ENCODE measurements at places on chromosomes 13 and 19.

- DNase-seq = no peak
Observed at GRCh38 chr13:74061926-74062595, 72.1 kb downstream of the KLF12 start.

DNA sequence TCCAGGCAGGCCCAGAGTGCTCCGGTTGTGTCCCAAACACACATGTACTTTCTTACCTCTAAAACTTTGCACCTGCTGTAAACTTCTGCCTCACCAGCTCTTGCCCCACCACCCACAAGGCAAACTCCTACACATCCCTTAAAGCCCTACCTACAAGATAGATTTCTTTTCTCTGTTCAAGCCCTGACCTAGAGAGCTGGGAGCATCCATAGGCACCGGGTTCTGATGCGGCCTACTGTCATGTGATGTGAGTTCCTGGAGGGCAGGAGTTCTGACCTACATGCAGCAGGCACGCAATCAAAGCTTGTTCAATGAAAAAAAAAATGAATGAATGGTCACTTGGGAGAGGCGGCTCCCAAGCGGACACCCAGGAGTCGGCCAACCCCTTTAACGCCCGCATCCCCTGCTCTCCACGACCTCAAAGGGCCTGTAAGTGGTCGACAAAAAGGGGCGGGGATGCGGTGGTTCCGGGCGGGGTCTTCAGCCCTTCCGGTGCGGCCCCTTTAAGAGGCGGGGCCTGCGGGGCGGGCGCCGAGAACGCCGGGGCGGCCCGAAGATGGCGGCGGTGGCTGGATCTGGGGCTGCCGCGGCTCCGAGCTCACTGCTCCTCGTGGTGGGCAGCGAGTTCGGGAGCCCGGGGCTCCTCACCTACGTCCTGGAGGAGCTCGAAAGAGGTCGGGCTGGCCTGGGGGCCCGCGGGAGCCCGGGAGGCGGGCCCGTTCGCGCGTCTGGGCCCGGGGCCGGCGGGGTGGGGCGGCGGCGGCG is at the start of gene MAP1S:
Gene MAP1S (plus strand): TSS at position 534 of the 765 bp plus-strand sequence. CDS start 23 bp downstream, at position 557.
- peak; percentile 54 for DNase-seq

- no peak for DNase-seq
Observed at GRCh38 chr13:60143775-60144174, 20.0 kb downstream of the DIAPH3 start.

DNA sequence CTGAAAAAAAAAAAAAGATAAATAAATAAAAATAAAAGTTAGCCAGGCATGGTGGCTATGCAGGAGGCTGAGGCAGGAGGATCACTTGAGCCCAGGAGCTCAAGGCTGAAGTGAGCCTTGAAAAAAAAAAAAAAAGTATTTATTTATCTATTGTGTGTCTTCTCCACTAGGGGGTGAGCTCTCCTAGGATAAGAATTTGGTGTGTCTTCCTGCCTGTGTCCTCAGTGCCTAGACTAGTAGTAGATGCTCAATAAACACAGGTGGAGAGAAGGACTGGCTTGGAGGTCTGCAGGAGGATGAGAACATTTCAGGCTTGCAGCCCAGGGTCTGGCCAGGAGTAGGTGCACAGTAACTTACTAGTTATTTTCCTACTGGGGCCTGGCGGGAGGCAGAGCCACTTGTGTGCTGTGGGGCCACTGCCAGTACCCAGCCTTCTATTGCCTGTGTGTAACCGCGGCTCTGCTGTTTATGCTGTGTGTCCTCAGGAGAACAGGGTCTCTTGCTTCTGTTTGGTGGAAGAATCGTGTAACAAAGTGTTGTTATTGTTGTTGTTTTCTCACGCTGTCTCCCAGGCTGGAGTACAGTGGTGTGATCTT is 5.4 kb downstream of the LMTK3 start:
- DNase-seq = peak; percentile 84

- DNase-seq = no peak
Observed at GRCh38 chr13:100535426-100536135, 53.0 kb downstream of the GGACT start.

GRCh38 chr13:75705395-75705794 is 69.3 kb downstream of the LMO7 start:
- DNase-seq = peak; percentile 50

- DNase-seq = no peak
Observed at GRCh38 chr13:100490692-100491091, 97.9 kb downstream of the GGACT start.

GRCh38 chr13:31909864-31910551 is 121.6 kb upstream of the FRY start:
- DNase-seq = peak; percentile 47

GRCh38 chr19:5910638-5910907 is 3.5 kb upstream of the CAPS start:
- no peak for DNase-seq

- no peak for DNase-seq
Observed at GRCh38 chr13:52961256-52961910, 67.2 kb upstream of the OLFM4 start.

DNA sequence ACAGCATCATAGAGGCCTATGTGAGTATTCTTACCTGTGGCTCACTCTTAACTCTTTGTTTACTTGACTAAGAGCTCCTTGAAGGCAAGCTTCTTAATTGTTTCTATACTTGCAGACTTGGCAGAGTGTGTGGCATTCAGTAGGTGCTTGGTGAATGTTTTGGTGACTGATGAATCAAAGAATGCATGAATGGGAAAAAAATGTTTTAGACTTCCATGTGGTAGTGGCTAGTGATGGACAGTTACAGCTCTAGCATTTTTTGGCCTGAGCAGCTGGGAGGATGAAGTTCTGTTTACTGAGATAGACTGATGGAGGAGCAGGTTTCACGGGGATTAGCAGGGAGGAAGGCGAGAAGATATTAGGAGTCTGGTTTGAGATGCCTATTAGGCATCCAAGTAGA is 13.6 kb downstream of the HAS1 start:
- no peak for DNase-seq

DNA sequence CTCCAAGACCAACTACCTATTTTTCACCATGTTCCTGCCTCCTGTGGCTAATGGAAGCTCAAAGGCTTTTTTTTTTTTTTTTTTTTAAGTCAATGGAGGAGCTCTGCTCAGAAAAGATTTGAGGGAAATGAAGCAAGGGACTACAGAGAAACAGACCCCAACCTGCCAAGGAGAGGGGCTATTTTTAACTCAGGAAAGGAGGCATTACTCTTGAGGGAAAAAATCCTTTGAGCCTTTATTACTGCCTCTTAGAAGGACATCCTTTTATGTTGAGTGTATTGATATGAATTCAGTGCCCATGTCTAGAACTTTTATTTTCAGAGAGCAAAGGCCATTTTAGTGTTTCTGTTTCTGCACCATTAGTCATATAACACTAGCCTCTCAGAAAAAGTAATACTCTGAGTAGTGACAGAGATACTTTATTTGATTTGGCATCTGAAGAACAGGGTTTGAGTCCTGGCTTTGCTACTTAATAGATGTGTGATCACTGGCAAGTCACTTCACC is 68.1 kb upstream of the PCDH8 start:
- no peak for DNase-seq

- no peak for DNase-seq
Observed at GRCh38 chr13:96988441-96988840, 5.8 kb downstream of the OXGR1 start.

DNA sequence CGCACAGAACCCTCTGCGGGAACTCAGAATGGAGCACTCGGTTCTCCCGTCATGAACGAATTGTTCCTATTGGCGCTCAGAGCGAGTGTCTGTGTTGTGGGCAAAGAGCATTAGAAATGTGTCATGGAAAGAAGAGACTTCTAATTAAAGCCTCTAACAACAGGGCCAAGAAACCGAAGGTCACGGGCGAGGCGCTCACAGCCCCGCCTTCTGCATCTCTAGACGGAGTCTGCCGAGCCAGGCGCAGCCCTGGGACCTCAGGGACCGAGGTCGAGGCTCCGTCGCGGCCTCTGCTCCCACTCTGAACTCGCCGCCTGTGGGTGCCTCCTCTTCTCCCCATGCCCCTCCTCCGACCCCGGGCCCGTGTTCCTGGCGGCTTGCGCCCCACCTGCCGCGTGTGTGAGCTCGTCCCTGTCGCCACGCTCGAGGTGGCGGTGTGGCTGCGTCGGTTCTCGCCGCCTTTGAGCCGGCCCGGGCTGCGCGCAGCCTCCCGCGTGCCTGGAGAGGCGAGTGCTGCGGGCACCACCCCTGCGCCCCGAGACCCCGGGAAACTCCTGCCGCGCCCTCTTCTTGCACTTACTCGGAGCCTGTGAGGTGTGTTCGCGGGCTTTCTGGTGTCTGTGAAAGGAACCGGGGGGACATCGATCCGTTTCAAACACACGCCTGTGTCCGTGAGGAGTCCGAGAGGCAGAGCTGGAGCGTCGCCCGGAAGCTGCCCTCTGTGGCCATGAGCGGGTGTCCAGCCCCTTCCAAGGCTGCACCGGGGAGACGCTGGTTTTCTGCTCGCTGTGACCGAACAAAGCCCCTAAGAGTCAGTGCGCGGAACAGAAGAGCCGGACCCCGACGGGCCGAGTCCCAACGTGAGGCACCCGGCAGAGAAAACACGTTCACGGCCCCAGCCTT is 45.4 kb upstream of the SPACA7 start:
- DNase-seq = no peak

DNA sequence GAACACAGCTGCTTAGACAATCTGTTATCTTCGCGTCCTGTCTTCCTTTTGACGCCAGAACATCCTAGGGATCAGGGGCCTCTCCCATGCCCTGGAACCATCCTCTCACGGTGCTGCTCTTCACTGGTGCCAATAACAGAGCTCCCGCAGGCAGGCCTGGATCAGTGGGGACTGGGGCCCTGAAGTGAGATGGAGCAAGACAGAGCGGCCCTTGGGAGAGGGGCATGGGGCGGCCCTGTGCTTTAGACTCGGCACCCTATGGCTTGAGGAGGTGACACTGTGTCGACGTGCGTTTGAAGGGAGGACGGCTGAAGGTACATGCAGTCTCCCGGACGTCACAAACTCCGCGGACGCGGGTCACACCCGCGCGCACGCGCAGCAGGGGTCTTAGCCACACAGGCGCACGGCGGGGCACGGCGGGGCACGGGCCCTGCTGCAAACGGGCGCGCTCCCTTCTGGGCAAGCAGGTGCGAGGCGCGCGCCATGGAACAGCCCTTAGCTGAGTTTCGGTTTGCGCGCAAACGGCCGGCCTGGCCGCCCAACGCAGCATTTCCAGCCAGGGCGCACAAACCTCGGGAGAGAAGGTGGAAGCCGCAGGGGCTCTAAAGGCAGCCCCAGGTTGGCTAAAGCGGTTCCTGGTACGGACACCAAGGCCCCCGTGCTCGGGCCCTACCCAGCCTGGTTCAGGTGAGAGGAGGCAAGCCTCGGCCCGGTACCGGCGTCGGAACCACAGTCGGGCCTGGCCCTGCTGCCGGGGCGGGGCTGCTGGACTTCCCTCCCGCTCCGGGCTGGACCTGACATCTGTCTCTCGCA is 16.5 kb upstream of the RNF17 start:
- peak; percentile 41 for DNase-seq

DNA sequence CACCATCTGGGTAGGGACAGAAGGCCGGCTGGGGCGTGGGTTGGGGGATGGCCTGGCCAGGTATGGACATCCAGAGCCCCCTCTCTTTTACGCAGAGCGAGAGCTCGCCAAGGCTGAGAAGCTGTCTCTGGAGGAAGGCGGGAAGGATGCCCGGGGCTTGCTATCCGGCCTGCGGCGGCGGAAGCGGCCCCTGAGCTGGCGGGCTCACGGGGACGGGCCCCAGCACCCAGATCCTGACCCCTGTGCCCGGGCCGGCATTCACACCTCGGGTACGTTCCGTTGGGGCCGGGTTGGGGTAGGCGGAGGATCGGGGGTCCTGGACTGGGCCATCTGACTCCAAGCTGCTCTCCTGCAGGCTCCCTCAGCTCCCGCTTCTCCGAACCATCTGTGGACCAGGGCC is 8.7 kb upstream of the SCN1B start:
- no peak for DNase-seq

DNA sequence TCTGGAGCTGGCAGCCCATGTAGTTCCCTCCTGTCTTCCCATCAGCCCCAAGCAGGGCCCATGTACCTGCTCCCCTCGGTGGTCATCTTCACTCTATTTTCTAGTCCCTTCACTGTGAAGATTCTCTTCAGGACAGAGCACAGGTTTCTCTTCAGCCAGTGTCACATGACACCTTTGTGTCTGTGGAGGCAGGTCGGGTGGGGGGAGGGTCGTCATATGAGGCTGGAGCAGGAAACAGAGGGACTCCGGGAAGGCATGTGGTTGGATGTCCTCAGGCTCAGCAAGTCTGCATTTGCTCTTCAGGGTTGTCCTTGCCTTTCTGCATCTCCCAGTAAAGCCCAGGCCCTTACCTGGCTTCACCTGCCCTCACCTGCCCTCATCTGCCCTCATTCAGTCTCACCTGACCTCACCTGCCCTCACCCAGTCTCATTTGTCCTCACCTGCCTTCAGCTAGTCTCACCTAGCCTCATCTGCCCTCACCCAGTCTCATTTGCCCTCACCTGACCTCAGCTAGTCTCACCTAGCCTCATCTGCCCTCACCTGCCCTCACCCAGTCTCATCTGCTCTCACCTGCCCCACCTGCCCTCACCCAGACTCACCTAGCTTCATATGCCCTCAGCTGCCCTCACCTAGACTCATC is 120.3 kb downstream of the ZDHHC20 start:
- DNase-seq = no peak

DNA sequence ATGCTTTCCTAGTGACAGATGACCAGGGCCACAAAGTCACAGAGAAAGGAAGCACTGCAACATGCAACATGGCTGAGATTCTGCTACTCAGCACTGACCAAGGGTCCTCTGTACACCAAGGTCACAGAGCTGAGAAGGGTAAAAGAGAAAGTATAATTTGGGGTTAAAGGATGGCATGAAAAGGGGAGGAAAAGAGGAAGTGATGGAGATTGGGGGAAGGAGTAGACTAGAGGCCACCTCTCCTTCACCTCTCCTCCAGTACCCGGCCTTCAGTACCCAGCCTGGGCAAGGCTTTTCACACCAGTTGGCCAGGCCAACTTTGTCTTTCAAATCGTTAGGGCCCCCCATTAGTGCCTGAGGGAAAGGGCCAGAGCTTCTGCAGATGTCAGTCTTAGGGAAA is 6.3 kb upstream of the RPS19 start:
- DNase-seq = no peak

- no peak for DNase-seq
Observed at GRCh38 chr13:111153977-111154332, 38.8 kb downstream of the ARHGEF7 start.

GRCh38 chr19:29271911-29272310 is 59.0 kb upstream of the UQCRFS1 start:
- DNase-seq = no peak

GRCh38 chr13:23231241-23231640 is 50.5 kb downstream of the SGCG start:
- DNase-seq = no peak

- no peak for DNase-seq
Observed at GRCh38 chr19:44851427-44851826, 5.3 kb downstream of the NECTIN2 start.

GRCh38 chr19:30690935-30691818 is 319.0 kb downstream of the ZNF536 start:
- DNase-seq = no peak

GRCh38 chr19:33393286-33394005 is 19.9 kb downstream of the CEBPG start:
- no peak for DNase-seq

DNA sequence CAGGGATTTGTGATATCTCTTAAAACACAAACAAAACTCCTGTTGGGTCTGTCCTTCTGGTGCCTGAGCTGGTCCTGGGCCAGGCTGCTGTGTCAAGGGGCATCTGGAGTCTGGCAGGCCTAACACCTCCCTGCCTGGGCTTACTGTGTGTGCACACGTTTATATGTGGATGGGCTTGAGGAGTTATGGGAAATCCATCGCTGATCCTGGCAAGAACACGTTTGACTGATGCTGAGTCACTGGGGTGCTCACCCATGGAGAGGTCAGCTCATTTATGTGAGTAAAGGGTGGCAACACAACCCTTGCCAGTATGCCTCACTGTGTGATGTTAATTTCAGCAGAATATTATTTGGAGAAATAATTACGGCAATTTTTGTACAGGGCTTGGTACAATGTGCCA is 44.5 kb upstream of the PCDH8 start:
- DNase-seq = no peak
